ENCODE measurements at places on chromosomes 3 and 15. TPM values are rescaled to one million over a fixed set of nuclear protein-coding genes. Genes with fewer than 3 reads are reported as not detected.

Gene DAPK2
- total RNA-seq: 1.3 TPM

Gene IGDCC3
- not detected for total RNA-seq

DNA sequence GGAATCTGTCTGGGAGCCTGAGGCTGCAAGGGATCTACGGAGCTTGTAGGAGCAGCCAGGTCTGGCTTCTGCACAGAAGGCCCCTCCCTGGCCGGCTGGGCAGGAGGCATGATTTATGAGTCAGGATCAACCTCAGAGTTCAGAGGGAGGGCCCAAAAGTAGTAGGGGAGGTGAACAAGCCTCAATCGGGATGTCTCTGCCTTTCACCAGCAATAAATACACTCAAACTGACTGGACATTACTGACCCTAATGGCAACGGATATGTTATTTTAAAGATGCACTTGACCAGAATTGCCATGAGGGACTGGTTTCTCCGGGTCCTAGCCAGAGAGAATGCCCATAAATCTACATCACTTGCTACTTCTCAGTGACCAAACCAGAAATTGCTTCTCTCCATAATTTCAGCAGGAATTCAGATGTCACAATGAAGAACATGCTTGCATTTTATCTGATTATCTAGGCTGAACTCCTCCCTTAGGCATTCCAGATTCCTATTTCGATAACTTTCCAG lies 109.6 kb upstream of the LMOD3 start:
- no peak for DNase-seq

DNA sequence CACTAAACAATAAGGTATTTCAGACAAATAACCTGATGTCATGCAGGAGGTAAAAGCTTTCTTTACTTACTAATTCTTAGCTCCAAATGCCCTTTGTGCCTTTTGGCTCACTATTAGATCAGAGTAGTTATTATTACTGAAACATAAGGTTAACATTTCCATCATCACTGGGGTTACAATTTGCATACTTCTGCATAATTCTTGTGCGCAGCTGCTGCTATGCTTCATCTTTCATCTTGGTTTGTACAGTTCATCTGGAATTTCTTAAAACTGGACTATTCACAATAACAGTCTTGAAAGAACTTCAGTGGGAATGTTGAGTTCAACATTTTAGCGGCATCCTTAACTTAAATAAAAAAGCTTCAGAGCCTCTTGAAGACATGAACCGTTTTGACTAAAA lies 383.2 kb upstream of the ADAMTS9 start:
- DNase-seq: no peak

GRCh38 chr3:15426579-15427118 lies 695 bp downstream of the METTL6 start:
- DNase-seq: no peak

- no peak for DNase-seq
These were observed 2.3 kb downstream of the PLA2G4E start for GRCh38 chr15:42018306-42019224.

GRCh38 chr3:126153695-126154360 lies 26.6 kb downstream of the ALDH1L1 start:
- no peak for DNase-seq

GRCh38 chr3:105504440-105504951 lies 137.8 kb downstream of the ALCAM start:
- DNase-seq: no peak

GRCh38 chr3:64992530-64993285 lies 304.9 kb upstream of the ADAMTS9 start:
- DNase-seq: no peak

GRCh38 chr3:38127611-38128302 lies 9.2 kb downstream of the ACAA1 start:
- no peak for DNase-seq

DNA sequence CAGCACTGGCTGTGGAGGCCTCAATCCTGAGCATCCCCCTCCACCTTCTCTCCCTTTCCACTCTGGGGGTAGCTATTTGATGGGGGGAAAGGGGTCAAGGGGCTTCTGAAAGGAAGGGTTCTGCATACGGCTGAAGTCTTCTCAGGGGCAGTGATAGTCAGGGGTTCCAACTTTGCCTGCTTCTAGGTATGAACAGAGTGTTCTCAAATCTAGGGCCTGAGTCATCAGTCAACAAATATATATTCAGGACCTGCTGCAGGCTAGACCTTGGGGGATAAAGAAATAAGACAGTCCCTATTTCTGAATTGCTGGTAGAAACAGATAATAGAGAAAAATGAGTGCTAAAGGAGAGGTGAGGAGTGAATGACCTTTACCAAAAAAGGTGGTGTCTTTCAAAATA lies 12.8 kb downstream of the RGMA start:
- DNase-seq: no peak

DNA sequence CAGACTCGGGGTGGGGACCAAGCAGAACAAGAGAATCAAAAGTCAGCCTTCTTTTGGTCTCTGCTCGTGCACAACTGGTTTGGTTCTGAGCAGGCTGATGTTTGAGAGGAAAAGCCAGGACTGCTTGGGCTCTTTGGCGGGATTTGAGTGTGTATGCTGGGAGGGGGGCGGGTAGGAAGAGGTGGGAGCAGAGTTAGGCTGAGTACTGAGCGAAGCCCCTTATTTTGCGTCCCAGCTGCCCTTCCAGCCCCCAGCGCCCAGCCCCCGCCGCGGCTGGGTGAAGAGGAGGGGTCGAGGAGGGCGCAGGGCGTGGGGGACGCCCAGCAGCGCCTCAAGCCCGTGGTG lies 153.5 kb upstream of the GOLIM4 start:
- no peak for DNase-seq
